NCI-H187 (cell line): ENCODE measurements at places on chromosomes 3 and 15.

DNA sequence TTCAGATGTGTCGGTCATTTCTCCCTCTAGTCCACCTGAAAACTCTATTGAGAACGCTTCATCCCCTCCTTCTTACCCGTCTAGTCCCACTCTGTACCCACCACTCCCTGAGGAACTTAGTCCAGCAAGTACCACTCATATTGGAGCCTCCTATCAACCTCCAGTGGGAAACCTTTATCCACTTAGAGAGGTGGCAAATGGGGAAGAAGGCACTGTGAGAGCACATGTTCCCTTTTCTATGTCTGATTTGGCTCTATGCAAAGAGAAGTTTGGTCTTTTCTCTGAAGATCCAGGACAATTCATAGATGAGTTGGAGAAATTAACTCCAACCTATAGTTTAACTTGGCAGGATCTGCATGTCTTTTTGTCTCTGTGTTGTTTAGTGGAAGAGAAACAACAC is 17.0 kb upstream of the RPN1 start:
- no peak for DNase-seq

GRCh38 chr15:89370978-89371227 is 36.3 kb upstream of the POLG start:
- no peak for DNase-seq

GRCh38 chr3:27615555-27615954 is 106.6 kb downstream of the EOMES start:
- DNase-seq = no peak

GRCh38 chr3:34277110-34277509 is 478.7 kb downstream of the PDCD6IP start:
- no peak for DNase-seq

GRCh38 chr15:81813215-81813614 is 232.6 kb downstream of the MEX3B start:
- no peak for DNase-seq

- DNase-seq = no peak
Observed at GRCh38 chr3:195043607-195044339, 227.2 kb downstream of the XXYLT1 start.

DNA sequence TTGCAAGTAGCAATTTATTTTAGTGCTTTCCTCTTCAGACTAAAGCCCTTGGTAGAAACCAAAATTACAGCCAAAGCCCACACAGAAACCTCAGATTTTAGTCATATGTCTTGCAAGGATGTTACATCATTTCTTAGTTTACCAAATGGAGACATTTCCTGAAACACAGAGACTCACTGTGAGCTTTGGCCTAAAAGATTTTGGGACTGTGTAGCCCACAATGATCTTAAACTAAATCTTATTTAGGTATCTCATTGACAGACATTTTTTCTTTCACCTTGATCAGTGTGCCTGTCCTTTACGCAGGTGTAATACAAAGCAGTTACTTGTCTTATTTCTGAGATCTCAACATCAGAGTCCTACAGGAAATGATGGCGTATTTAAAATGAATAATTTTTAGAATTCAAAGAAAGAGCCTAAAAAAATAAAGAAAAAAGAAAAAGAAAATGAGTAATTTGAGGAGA is 27.8 kb upstream of the AP4E1 start:
- no peak for DNase-seq

GRCh38 chr15:88992912-88993376 is 79.8 kb upstream of the MFGE8 start:
- DNase-seq = no peak

GRCh38 chr3:45443459-45443858 is 55.1 kb downstream of the LARS2 start:
- no peak for DNase-seq

DNA sequence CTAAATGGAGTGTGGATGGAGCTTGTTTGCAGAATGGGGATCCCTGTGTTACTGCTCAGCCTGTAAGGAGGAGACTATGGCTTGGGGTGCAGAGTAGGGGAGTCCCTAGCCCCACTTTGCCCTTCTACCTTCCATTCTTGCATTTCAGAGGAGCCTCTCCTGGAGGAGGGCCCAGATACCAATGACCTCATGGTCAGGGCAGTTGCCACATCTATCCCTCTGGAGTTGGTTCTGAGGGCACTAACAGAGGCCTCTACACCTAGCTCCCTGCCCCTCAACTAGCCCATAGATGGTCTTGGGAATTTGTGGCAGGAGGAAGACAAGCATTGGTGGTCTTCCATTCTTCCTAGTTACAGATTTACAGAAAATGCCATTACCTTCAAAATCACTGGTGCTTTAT is 6.1 kb downstream of the SKOR1 start:
- no peak for DNase-seq

DNA sequence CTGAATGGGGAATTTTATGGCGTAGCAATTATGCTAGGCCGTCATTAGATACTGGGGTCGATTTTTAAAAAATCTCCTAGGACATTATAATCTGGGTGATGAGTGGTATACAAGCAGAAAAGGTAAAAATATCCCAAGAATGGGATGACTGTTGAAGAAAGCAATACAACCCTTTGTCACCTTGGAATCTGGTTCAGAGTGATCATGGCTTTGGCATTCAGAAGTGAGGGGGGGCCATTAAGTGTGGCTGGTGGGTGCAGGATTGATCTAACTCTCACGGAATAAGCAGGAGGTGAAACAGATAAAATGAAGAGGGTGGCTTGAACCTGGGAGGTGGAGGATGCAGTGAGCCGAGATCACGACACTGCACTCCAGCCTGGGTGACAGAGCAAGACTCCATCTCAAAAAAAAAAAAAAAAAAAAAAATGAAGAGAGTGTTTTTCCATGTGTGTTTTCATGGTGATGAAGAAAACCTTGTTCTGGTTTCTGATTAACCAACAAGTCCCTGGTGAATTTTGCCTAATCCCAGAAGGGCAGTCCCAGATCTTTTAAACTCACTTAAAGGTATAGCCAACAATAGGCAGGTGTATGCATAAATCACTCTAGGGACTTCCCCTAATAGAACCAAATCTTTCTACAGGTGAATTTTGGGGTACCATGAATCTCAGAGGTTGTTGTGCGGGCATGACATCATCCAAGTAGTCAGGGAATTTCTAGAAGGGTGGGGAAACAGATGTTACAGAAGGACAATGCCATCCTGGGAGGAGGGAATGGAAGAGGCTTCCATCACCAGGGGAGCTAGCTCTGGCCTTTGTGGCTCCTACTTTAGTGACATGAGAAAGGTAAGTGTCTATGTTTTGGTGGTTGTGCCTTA is 3.1 kb upstream of the RAD54L2 start:
- DNase-seq = no peak

DNA sequence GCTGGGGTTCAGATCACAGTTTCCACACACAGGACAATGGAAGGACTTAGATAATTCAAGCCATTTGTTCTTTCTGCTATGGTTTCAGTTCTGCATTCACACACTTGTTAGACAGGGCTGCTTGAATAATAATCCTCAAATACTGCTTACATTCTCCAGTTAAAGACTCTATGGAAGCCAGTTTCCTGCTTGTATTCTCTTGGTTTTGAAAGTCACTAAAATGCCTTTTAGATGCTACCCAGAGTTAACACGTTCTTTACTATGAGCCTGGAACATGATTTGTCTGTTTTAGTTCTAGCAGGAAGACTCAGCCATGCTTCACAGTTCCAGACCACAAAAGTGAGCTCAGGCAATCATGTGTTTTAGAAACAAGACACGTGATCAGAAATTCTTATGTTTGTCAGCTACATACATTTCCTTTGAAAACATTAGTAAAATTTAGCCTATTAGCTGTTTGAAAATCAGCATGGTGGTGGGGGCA is 152.4 kb downstream of the LEKR1 start:
- no peak for DNase-seq

DNA sequence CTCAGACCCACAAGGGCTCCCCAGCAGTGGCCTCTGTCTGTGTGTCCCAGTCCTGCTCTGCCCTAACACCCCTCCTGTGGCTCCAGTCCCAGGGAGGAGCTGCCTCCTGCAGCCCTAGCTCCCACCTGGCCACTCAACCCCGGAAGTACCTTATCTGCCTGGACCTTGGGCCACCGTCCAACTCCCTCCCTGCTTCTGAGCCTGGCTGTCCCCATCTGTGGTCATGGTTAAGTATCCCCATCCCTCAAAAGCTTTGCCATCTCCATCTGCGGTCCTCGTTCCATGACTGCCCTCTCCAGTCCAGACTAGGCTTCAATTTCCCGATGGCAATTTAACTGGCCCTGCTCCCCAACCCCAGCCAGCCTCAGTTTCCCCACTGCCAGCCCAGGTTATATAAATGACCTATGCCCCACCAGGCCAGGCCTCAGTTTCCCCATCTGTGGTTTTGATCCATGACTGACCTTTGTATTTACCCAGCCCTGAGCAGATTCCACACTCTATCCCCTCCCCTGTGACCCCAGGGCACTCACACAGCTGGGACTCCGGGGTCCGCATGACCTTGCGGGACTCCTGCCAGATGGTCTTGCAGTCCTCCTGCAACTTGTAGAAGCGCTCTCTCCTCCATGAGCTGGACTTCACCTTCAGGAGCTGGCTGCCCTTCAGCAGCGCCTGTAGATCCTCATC is 9.6 kb downstream of the PLCD1 start:
- no peak for DNase-seq

DNA sequence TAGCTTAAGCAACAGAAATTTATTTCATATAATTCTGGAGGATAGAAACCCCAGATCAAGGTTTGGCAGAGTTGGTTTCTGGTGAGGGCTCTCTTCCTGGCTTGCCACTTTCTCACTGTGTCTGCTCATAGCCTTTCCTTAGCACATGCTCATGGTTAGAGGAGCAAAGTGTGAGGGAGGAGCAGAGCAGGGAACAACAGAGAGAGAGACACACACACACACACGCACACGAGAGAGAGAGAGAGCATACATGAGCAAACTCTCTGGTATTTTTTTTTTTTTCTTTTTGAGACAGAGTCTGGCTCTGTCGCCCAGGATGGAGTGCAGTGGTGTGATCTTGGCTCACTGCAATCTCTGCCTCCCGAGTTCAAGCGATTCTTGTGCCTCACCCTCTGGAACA is 36.8 kb upstream of the ZDHHC23 start:
- DNase-seq = no peak

- no peak for DNase-seq
Observed at GRCh38 chr3:143812481-143812880, 35.8 kb downstream of the SLC9A9 start.

DNA sequence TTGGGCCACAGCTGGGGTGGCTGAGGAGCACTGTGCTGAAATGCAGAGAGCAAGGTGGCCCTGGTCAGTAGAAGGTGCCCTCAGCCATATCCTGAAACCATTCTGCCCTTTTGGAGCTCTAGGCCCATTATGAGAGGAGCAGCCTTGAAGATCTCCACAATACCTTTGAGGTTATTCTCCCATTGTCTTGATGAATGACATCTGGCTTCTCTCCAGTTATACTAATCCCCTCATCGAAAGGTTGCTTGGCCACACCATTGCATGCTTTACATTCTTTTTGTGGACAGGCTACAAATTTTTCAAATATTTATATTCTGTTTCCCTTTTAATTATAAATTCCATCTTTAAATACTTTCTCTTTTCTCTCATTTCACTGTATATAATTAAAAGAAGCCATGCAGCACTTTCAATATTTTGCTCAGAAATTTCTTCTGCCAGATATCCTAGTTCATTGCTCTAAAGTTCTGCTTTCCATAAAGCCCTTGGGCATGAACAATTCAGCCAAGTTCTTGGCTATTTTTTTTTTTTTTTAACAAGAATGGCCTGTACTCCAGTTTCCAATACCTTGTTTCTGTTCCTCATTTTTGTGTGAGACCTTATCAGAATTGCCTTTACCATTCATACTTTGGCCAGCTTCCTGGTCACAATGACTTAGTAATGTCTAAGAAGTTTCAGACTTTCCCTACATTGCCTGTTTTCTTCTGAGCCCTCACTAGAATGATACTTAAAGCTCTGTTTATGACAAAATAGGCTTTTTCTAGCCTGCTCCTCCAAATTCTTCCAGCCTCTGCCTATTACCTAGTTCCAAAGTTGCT is 138.9 kb upstream of the SGO1 start:
- DNase-seq = no peak

DNA sequence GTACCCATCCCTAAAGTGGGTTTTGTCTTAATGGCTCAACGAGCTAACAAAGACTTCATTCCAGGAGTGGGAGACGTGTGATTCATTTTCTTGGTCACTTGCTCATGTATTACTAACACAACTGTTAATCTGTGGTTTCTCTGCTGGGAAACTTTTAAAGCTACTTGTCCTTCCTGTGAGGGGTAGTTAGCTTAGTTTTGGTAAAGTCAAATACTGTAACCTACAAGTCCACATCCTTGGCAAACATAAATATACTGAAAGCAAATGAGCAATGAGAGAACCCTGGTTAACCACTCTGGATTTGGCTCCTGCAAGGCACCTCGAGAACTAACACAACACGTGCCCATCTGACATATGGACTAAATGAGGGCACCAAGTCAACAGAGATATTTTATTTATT is 19.9 kb downstream of the NOX5 start:
- no peak for DNase-seq

- DNase-seq = no peak
Observed at GRCh38 chr3:132211896-132212295, 105.3 kb upstream of the ACP3 start.

GRCh38 chr3:175075269-175075668 is 216.1 kb downstream of the NAALADL2 start:
- no peak for DNase-seq

DNA sequence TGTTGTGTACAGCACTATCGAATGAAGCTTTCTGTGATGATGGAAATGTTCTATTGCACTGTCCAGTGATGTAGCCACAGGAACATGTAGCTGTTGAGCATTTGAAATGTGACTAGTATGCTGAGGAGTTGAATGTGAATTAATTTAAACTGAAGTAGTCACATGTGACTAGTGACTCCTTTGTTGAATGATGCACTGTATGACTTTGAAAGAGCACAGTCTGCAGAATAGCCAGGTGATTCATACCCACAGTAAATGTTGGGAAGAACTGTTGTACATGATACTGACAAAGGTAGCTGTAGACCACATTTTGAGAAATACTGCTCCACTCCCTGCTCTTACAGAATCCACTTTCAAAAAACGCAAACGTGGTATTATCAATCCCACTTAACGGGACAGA is 34.0 kb upstream of the ACTL6A start:
- no peak for DNase-seq

DNA sequence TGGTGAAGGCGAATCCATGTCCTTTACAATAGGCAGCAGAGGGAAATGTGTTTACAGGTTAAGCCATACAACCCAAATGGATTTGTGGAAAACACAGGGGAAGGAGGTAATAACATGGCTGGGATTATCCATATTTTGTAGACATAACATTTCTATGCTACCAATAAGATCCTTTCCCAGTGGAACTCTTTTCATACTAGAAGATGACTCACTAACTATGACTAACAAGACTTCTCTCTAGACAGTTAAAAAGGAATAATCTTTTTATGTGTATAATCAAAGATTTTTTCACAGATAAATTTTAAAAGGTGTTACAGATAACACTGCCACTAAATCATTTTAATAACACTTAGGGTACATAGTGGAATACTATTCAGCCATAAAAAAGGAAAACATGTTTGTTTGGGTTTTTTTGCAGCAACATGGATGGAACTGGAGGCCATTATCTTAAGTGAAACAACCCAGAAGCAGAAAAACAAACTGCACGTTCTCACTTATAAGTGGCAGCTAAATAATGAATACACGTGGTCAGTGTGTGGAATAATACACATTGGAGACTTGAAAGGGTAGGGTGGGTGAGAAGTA is 39.6 kb downstream of the VPS13C start:
- DNase-seq = no peak
